Right lobe of liver (tissue), 6 donors: ENCODE measurements at places on chromosomes 1 and 21. TPM values are rescaled to one million over a fixed set of nuclear protein-coding genes. Genes with fewer than 3 reads are reported as not detected.

Gene TSACC
- 1.0 TPM for total RNA-seq

DNA sequence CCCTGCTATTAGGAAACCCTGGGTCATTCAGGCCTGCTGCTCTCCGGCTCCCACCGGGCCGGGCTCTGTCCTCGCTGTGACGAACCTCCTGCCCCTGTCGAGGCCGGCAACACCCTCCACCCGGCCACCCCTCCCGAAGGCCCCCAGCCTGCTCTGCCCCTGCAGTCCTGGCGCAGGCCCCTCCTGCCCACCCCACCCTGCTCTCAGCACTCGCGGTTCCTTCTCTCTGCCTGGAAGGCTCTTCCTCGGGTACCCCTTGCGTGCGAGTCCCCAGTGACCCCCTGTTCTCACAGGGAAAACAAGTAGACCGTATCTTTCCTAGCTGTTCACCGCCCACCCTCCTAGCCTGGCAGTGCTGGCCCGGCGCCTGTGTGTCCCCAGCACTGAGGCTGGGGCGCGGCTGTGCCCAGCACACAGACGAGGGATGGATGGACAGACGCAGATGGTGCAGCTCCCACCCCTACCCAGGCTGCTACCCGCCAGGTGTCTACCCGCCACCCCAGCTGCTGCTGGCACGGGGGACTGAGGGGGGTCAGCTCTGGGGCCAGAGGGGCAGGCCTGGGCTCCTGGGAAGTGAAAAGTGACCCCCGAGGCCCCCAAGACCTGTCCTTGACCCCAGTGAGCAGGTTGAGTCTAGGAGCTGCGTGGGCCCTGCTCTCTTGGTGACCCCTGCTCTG is 3.1 kb upstream of the VWA1 start:
- H3K27me3 ChIP-seq, result no peaks in the 10 kb centered on the region
- H3K4me1 ChIP-seq, result no peaks in the 10 kb centered on the region
- DNase-seq, result peak; percentile 28
- peak overlapping the region; percentile 53 for H3K27ac ChIP-seq
- H3K4me3 ChIP-seq, result peak overlapping the region; percentile 56

Gene OR2L3
- total RNA-seq, result not detected

Gene MYOM3
- total RNA-seq, result 0.12 TPM

DNA sequence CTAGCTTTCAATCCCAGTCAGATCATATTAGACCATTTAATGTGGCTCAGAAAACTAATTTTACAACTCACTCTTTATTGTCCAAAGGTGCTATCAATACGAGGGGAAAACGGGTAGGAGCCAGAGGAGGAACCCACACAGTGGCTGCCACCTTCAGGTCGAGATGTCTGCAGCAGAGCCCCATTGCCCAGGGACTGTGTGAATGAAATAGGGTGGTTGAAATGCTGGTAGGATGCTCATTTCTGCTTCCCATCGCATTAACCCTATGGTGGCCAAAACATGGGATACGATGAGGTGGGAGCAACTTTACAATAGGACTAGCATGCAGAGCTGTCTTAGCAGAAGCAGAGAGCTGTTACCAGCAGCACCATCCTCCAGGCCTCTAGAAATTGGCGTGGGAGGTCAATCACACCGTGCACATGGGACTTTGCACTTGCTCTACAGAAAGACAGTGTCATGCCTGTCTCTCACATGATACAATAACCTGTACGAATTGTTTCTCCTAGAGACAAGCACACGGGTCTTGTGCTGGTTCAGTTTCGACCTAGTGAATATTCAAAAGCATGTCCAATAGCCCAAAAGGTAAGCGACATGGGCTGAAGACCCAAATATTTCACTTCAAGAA is 69.5 kb upstream of the DESI2 start:
- no peak for DNase-seq
- H3K4me1 ChIP-seq, result no peaks in the 10 kb centered on the region
- no peak overlapping the region for H3K4me3 ChIP-seq

- H3K36me3 ChIP-seq, result no peaks in the 10 kb centered on the region
- no peak overlapping the region for H3K27ac ChIP-seq
- no peaks in the 10 kb centered on the region for H3K4me1 ChIP-seq
- H3K4me3 ChIP-seq, result no peak overlapping the region
- DNase-seq, result peak; percentile 9
- no peaks in the 10 kb centered on the region for H3K27me3 ChIP-seq
Measured at GRCh38 chr1:53131590-53131938, 10.9 kb downstream of the SLC1A7 start.

Gene TACSTD2
- 4.7 TPM for total RNA-seq

DNA sequence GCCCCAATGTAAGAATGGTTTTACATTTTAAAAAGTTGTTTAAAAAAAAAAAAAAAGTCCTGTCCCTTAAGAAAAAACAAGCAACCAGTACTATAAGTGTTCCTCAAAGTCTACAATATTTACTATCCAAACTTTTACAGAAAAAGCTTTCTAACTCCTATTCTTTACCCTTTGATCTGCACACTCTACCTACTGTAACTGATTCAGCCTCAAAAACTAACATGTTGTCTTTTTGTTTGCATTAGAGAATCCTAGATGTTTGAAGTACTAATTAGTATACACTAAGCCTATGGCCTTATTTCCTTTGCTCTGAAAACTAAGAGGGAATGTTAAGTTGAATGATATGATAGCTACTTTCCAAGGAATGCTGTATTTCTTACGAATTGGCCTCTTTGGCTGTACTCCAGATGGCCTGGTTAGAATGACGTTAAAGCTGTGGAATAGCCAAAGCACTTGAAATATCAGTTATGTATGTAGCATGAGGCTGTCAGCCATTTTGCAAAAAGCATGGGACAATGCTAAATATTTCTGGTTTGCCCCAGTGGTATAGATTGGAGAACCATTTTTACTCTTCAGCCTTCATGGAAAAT is 234.8 kb downstream of the GPR52 start:
- no peaks in the 10 kb centered on the region for H3K36me3 ChIP-seq
- H3K27ac ChIP-seq, result no peak overlapping the region
- no peak overlapping the region for H3K4me3 ChIP-seq
- H3K27me3 ChIP-seq, result no peaks in the 10 kb centered on the region

- no peaks in the 10 kb centered on the region for H3K27me3 ChIP-seq
- H3K4me1 ChIP-seq, result no peaks in the 10 kb centered on the region
- no peak overlapping the region for H3K4me3 ChIP-seq
- H3K36me3 ChIP-seq, result no peaks in the 10 kb centered on the region
- no peak for DNase-seq
Measured at GRCh38 chr1:168427051-168427450, 116.7 kb downstream of the XCL2 start.

- H3K4me1 ChIP-seq, result no peaks in the 10 kb centered on the region
- no peaks in the 10 kb centered on the region for H3K27me3 ChIP-seq
- H3K4me3 ChIP-seq, result no peak overlapping the region
- H3K27ac ChIP-seq, result no peak overlapping the region
- no peaks in the 10 kb centered on the region for H3K36me3 ChIP-seq
Measured at GRCh38 chr1:61757950-61758349, 15.7 kb downstream of the PATJ start.

GRCh38 chr1:85596531-85596930 is 16.0 kb downstream of the CCN1 start:
- H3K27me3 ChIP-seq, result no peaks in the 10 kb centered on the region
- no peaks in the 10 kb centered on the region for H3K4me1 ChIP-seq
- H3K27ac ChIP-seq, result no peak overlapping the region
- DNase-seq, result no peak
- no peaks in the 10 kb centered on the region for H3K36me3 ChIP-seq

DNA sequence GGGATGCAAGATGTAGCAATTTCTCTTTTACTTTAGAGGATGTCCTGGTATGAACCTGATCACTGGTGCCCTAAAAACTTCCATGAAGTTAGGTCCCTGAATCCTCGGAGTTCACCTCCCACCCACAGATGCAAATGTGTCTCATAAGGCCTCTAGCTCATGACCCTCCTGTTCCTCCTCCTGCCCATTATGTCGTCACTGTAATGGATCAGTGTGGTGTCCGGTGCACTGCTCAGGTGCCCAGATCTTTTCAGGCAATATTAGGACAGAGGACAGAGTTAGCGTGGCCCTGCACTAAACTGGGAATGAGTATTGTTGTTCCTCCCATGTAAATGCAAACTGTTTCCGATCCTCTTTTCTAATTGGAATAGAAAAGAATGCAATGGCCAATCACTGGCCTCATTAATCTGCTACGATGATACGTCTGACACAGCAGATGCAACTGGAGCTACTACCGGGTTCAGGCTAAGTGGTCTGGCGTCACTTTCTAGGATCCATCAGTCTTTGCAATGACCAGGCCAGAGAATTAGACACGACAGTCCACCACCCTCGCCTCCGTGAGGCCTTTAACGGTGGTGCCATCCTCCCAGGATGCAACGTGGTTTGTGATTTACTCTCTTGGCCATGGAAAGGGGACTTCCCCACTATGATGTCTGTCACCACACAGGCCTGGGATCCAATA is 3.4 kb upstream of the COL6A2 start:
- H3K4me3 ChIP-seq, result no peak overlapping the region
- H3K27me3 ChIP-seq, result peaks cover 7% of the 10 kb centered on the region
- DNase-seq, result no peak
- H3K27ac ChIP-seq, result no peak overlapping the region

DNA sequence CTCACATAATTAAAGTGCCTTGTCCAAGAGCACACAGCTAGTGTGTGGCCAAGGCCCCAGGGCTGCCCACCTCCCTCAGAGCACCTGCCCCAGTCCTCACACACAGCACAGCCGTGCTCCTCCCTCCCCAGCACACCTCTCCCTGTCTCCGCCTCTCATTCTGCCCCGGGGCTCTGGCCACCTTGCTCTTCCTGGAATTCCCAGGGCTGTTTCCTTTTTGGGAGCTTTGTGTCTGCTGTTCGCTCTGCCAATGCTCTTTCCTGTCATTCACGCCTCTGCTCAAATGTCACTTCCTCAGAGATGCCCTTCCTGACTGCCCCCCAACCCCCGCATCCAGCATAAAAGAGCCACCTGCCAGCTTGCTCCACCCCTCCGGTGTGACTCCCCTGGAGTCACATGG is 13.3 kb downstream of the SLC6A17 start:
- H3K36me3 ChIP-seq, result no peaks in the 10 kb centered on the region
- H3K4me1 ChIP-seq, result no peaks in the 10 kb centered on the region
- H3K27me3 ChIP-seq, result no peaks in the 10 kb centered on the region
- no peak overlapping the region for H3K4me3 ChIP-seq

Gene FGR
- 4.2 TPM for total RNA-seq

Gene LCK
- total RNA-seq, result 0.79 TPM

Gene FHAD1
- total RNA-seq, result 0.12 TPM

Gene HMGCL
- total RNA-seq, result 143 TPM

- no peak for DNase-seq
- no peaks in the 10 kb centered on the region for H3K36me3 ChIP-seq
- no peak overlapping the region for H3K27ac ChIP-seq
- H3K27me3 ChIP-seq, result no peaks in the 10 kb centered on the region
- no peak overlapping the region for H3K4me3 ChIP-seq
Measured at GRCh38 chr1:178901482-178902125, 30.7 kb upstream of the ANGPTL1 start.

- no peaks in the 10 kb centered on the region for H3K4me1 ChIP-seq
- no peaks in the 10 kb centered on the region for H3K36me3 ChIP-seq
- DNase-seq, result no peak
- no peak overlapping the region for H3K4me3 ChIP-seq
- H3K27me3 ChIP-seq, result no peaks in the 10 kb centered on the region
Measured at GRCh38 chr1:95252422-95252821, 18.4 kb downstream of the RWDD3 start.

DNA sequence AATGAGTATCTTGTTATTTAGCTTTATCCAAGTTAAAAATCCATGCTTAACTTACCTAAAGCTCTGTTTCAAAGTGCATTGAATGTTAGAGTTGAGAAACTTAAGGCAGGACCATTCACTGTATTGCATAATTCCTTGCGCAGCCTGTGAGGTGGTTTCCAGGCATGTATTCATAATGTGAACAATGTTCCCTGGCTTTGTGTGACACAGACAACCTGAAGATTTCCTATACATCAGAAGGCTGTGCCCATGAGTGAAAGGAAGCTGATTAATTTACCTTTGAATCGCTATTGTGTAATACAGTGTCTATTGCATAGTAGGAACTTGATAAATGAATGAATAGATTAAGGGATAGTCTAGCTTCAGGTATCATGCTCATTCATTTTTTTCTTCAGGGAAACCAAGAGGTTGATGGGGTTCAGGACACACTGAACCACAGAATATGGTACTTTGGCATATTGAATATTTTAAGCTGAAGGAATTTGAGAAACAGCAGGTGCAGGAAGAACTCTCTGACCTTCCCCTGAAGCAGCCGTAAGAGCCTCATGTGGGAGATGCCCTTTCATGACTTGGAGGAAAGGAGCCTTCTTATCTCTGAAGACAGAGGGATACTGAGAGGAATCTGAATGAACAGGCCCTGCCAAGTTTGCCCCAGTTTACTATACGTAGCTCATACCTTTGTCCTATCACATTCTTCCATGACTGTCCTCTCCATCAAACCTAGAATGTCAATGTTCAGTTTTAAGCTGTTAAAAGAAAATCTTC is 88.6 kb upstream of the GNG12 start:
- no peak overlapping the region for H3K27ac ChIP-seq
- no peak for DNase-seq
- H3K27me3 ChIP-seq, result no peaks in the 10 kb centered on the region
- H3K4me1 ChIP-seq, result no peaks in the 10 kb centered on the region

Gene PTGS2
- total RNA-seq, result 0.55 TPM

Gene HCRTR1
- total RNA-seq, result not detected

GRCh38 chr1:3631320-3632260 is 6.8 kb downstream of the TPRG1L start:
- H3K4me3 ChIP-seq, result no peak overlapping the region
- peaks cover 67% of the 10 kb centered on the region for H3K36me3 ChIP-seq
- no peak overlapping the region for H3K27ac ChIP-seq
- H3K4me1 ChIP-seq, result no peaks in the 10 kb centered on the region
- no peaks in the 10 kb centered on the region for H3K27me3 ChIP-seq

Gene THEM5
- not detected for total RNA-seq

GRCh38 chr1:7732331-7732730 is 38.8 kb upstream of the VAMP3 start:
- no peaks in the 10 kb centered on the region for H3K36me3 ChIP-seq
- no peaks in the 10 kb centered on the region for H3K4me1 ChIP-seq
- DNase-seq, result no peak
- no peaks in the 10 kb centered on the region for H3K27me3 ChIP-seq
- no peak overlapping the region for H3K4me3 ChIP-seq

DNA sequence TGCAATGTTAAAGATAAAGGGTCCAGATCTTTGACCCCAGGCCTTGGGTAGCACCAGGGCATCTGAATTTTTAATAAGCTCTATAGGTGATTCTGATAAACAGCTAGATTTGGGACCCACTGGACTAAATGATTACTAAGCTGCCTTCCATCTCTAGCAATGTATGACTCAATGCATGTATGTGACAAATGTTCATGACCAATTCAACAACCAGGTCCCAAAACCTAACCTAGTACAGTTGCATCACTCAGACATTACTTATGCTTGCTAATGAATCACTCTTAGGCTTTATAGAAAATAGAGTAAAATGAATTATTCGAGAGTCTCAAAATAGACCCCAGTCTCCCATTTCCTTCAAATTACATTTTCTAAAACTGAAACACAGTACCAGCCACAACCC is 35.5 kb downstream of the RCAN1 start:
- no peaks in the 10 kb centered on the region for H3K4me1 ChIP-seq
- no peaks in the 10 kb centered on the region for H3K36me3 ChIP-seq
- DNase-seq, result no peak
- H3K27ac ChIP-seq, result no peak overlapping the region
